Pancreas (tissue), 10 donors: ENCODE measurements at places on chromosomes 16 and 17. TPM values are rescaled to one million over a fixed set of nuclear protein-coding genes. Genes with fewer than 3 reads are reported as not detected.

ZP2 gene
- polyA plus RNA-seq, result not detected

ZNF597 gene
- 0.53 TPM for polyA plus RNA-seq

ABCC1 gene
- 11.6 TPM for polyA plus RNA-seq

ATP1B2 gene
- polyA plus RNA-seq, result 1.3 TPM

ENPP7 gene
- 0.05 TPM for polyA plus RNA-seq

SDR42E1 gene
- 2.5 TPM for polyA plus RNA-seq

PPY gene
- 57.7 TPM for polyA plus RNA-seq

CDR2L gene
- polyA plus RNA-seq, result 5.7 TPM

KRTAP4-9 gene
- polyA plus RNA-seq, result not detected

KCNJ2 gene
- 0.38 TPM for polyA plus RNA-seq

GSPT1 gene
- 11.0 TPM for polyA plus RNA-seq

AANAT gene
- polyA plus RNA-seq, result not detected

SLFN14 gene
- not detected for polyA plus RNA-seq

PRR15L gene
- polyA plus RNA-seq, result 64.9 TPM

TP53TG3D gene
- polyA plus RNA-seq, result 0.30 TPM

DNA sequence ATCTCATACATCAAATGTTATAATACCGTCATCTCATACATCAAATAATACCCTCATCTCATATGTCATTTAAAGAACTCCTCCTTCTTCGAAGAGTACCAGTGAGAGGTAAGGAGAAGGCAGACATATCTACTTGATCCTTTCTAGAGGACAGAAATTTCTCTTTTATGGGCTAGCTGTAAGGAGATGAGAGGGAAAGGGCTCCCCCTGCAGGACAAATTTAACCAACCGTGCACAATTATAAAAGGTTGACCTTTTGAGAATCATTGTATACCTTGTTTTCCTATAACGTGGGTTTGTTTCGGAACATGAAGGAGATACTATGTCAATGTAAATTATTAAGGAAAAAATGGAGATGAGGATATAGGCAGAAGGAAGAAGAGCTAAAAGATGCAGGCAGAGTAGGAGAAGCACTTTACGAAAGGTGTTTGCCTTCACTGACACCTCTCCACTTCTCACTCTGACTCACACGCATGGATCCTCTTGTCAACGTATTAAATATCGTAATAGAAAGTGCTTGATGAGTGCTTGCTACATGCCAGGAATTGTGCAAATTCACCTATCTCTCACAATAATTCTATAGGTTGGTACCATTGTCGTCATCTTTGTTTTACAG lies 465.9 kb upstream of the ERCC4 start:
- peak; percentile 5 for DNase-seq

- DNase-seq, result no peak
Observed at GRCh38 chr17:13204607-13205237, 186.9 kb upstream of the ELAC2 start.

DNA sequence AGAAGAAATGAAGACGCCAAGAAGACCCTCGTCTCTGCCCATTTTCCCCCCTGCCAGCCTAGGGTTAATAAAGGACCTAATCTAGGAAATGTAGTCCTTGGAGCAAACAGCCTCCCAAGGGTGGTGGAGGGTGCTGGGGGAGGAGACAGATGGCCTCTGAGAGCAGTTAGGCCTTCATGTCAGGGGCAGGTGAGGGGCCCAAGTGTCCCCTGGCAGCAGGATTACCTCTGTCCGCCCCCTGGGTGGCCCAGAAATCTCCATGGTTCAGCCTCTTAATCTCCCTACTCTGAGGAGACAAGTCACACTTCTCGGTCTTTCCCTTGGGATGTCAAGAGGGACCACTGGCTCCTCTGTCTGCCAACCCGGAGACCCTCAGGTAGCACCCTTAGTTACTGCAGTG lies 365.4 kb upstream of the TNRC6C start:
- peak; percentile 15 for DNase-seq

DNA sequence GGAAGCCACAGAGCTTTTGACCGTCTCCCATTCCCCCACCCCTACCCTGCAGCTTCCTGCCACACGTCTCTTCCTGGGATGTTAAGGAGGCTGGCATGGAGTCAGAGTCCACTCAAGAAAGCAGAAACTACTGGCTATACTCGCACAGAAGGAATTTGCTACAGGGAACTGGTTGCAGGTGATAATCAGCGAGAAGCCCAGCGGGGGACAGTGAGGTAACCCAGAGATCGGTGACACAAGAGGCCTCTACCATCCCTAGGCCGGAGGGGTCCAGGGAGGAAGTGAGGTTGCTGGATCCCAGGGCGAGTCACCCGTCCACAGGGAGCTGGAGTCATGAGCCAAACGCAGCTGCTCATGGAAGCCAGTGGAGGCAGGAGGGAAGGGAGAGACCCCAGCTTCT lies 93.7 kb downstream of the SDK2 start:
- no peak for DNase-seq

DNA sequence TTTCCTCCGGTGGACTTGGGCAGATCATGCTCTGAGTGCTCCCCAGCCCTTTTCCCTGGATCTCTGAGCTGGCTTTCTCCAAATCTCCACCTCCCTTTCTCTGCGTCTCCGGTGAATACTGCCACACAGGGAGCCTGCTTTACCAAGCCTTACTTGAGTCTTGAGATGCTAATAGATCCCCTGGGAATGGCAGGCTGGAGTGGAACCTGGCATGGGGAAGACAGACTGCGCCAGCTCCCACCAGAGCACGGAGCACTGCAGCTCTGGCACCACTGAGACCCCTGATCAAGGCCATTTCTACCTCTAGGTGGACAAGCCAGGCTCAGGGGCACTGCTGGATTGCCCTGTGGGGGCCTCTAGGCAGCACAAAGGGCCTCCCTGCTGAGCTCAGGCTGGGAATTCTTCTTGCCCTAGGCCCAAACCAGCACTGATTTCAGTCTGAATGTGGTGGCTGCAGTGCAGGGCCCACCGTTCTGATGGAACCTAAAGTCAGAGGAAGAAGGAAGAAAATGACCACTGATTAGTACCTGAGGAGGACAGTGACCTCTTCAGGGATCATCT lies 74.3 kb upstream of the CRHR1 start:
- DNase-seq, result no peak

GRCh38 chr17:30554839-30555751 lies 77.9 kb downstream of the GOSR1 start:
- no peak for DNase-seq

- no peak for DNase-seq
Observed at GRCh38 chr17:17849845-17850373, 13.1 kb upstream of the SREBF1 start.

DNA sequence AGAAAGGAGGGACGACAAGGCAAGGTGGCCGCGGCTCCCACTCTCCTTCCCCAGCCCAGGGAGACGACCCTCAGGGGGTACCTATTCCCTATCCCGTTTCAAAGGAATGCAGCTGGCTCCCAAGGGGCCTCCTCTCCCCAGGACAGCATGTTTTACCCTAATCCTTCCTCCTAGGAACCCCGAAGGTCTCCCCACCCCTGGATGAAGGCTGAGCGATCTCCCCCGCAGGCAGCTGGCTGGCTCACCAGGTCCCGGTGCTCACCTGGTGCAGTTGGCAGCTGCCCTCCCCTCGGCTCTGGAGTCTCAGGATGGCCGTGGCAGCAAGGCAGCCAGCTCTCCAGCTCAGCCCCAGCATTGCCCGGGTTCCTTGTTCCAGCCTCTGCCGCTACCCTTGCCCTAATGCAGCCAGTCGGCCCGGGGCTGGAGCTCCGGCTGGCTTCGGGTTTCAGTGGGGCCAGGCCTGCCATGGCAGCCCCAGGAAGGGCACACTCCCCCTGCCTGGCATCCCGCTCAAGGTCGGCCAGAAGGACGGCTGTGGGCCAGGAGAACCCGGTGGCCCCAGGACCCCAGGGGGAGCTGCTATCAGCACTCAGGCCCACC lies 4.6 kb downstream of the CLUH start:
- peak; percentile 59 for DNase-seq

DNA sequence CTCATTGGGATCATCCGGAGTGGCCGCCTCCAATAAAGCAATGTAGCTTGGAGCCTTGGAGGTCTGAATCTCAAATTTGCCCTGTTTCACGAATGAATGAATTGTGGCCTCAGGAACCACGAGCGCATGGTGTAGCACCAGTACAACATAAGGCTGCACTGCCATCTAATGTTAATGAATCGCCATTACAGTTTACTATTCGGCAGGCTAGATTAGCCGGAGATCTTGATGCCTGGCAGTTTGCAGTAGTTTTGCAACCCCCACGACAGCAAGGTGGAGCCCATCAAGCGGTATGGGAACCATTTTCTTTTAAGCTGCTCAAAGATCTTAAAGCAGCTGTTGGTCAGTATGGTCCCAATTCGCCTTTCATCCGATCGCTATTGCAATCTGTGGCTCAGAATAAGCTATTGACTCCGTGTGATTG lies 18.8 kb downstream of the ALOX15B start:
- DNase-seq, result peak; percentile 31

- DNase-seq, result no peak
Observed at GRCh38 chr16:80380514-80380913, 160.3 kb upstream of the DYNLRB2 start.

DNA sequence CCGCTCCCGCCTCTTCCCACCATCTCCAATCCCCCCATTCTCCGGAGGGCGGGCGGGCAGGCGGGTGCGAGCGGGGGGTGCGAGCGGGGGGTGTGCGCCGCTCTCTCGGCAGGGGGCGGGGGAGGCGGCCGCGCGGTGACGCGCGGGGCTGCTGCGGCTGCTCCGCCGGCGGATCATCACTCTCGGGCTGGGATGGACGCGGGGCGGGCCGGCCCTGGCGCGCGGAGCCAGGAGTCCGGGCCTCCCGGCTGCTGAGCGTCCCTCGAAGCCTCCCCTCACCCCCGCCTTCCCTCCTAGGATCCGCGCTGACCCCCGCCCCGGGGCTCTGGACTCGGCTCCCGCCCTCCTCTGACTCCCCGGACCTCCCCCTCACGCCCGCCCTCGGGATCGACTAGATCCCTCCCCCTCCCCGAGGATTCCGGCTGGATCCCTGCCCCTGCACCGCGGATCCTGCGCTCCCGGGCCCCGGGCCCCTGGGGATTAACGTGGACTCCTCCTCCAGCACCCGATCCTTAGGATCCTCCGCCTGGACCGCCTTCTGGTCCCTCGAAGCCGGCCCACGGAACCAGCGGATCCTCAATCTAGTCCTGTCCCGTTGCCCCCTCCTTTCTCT lies 946 bp upstream of the TMEM256 start:
- peak; percentile 78 for DNase-seq

DNA sequence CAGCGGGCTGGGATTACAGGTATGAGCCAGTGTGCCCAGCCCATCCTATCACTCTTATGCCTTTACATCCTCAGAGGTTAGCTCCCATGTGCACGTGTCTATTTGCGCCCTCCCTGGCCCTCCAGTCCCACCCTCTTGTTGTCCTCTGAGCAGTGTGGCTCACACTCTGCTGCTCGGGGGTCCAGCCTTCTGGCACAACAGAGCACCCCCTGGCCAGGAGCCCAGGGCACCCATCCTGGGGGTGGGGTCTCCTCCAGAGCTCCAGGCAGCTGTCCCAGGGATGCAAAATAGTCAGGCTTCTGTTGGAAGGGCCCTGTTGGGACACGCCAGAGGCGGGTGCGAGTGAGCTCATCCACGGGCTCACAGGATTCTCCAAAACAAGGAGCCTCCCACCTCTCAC lies 11.7 kb upstream of the FAM83G start:
- no peak for DNase-seq

DNA sequence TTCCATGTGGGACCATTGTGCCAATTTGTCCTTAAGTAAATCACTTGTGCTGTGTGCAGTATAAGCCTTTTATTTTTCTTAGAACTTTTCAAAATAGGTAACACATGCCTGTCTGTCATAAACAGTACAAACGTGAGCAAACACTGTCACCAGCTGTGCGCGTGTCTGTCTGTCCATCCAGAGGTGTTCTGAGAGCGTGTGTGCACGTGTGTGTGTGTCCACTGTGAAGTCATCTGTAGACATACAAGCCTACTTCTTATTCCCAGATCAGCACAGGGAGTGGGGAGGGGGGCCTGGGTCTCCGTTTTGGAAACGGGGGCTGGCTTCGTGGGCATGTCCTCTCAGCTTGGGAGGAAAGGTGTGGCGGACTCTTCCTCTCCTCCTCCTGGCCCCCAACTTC lies 9.4 kb downstream of the TMEM235 start:
- no peak for DNase-seq

GRCh38 chr16:17067882-17068281 lies 402.9 kb downstream of the XYLT1 start:
- no peak for DNase-seq

DNA sequence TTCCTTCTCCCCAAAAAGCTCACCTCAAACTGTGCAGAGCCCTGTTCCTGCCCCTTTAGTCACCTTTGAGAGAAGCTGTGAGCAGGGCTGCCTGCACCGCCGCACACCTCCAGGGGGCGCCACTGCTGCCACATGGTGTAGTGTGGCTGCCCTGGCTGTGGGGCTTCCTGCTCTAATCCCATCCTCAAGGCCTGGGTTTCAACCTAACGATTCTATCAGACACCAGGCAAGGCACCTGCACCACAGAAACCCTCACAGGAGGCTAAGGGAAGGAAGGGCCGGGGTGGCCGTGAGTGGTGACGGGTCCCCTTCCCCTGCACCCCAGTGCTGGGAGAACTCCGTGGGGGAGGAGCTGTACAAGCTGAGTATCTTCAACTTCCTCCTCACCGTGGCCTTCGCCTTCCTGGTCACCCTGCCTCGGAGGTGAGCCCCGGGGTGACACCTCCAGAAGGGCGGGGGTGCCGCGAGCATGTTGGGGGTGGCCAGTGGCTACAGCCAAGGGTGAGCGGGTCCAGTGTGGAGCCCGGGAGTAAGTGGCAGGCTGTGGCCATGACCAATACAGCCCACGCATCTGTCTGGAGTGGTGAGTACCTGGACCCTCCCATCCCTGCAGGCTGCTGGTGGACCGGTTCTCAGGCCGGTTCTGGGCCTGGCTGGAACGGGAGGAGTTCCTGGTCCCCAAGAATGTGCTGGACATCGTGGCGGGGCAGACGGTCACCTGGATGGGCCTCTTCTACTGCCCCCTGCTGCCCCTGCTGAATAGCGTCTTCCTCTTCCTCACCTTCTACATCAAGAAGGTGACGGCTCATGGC lies 7.0 kb downstream of the TMC8 start:
- DNase-seq, result peak; percentile 22

DNA sequence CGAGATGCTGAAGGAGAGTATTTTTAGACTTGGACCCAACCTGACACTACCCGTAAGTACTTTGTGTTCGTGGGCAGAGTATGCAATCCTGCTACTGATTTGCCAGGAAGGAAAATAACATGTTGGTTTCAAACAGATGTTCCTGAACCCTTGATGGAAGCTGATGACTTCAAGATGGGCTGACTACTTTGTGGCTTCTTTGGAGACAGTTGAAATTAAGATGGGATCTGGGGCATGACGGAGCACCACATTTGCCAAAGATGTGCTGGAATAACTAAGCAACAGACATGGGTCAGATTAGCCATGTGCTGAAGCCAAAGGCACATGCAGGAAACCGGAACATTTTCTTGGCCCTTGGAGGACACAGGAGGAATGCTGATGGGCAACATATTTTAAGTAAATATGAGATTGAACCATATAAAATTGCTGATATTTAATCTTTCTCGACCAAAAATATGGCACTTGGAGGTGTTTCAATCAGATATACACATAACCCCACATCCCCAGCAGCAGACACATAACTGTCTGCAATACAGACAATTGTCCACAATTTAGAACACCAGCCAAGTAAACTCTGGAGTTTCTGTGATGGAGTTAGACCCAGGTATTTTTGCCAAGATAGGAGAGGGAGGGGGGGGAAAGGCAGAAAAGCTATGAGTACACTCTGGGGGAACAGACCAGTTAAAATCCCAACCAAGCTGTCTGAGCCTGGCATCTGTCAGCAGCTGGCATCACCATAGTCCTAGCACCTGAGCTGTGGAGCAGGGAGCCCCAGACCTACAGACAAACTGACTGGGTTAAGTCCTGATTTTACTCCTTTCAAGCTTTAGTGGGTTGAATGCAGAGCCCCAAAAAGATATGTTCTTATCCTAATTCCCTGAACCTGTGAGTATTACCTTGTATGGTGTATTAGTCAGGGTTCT lies 329.4 kb upstream of the CDH5 start:
- no peak for DNase-seq

GRCh38 chr16:12675852-12676251 lies 127.8 kb downstream of the CPPED1 start:
- DNase-seq, result no peak
